Left cardiac atrium (tissue), 4 donors: ENCODE measurements at places on chromosomes 13 and 19. TPM values are rescaled to one million over a fixed set of nuclear protein-coding genes. Genes with fewer than 3 reads are reported as not detected.
A peak's percentile ranks its signal among the peaks of the same experiment; 100 is the strongest.

GRCh38 chr13:72852207-72852606 is 70.3 kb downstream of the PIBF1 start:
- DNase-seq, result no peak

DNA sequence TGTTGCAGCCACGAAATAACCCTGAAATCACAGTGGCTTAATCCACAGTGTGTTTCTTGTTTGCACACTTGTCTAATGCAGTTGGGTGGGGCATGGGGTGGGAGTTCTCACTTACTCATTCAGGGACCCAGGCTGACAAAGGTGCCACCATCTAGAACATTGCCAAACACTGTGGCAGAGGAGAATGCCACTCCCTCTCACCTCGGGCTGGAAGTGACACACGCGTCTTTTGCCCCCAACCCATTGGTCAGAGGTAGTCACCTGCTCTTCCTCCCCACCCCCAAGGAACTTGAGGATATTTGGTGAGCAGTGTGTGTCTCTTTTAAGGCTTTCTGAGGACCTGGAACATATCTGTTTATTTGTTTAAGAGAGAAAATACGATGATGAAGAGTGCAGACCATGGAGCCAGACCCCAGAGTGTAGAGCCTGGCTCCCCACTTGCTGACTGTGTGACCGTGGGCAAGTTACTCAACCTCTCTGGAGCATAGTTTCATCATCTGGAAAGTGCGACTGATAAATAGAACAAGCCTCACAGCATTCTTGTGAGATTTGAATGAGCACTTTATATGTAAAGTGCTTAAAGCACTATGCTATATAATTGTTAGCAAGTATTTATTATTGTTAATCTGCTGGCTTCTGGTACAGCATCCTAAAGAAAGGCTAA is 17.4 kb downstream of the GPR183 start:
- DNase-seq, result no peak

GRCh38 chr19:6767081-6767356 is 216 bp downstream of the SH2D3A start:
- no peak for DNase-seq

GRCh38 chr19:3250675-3251074 is 26.2 kb downstream of the CELF5 start:
- DNase-seq, result no peak

- no peak for DNase-seq
These were observed 28.3 kb downstream of the PEX11G start for GRCh38 chr19:7460562-7460966.

CCL25 gene
- not detected for total RNA-seq

GRCh38 chr13:99796175-99796819 is 175.3 kb downstream of the ZIC5 start:
- no peak for DNase-seq

DNA sequence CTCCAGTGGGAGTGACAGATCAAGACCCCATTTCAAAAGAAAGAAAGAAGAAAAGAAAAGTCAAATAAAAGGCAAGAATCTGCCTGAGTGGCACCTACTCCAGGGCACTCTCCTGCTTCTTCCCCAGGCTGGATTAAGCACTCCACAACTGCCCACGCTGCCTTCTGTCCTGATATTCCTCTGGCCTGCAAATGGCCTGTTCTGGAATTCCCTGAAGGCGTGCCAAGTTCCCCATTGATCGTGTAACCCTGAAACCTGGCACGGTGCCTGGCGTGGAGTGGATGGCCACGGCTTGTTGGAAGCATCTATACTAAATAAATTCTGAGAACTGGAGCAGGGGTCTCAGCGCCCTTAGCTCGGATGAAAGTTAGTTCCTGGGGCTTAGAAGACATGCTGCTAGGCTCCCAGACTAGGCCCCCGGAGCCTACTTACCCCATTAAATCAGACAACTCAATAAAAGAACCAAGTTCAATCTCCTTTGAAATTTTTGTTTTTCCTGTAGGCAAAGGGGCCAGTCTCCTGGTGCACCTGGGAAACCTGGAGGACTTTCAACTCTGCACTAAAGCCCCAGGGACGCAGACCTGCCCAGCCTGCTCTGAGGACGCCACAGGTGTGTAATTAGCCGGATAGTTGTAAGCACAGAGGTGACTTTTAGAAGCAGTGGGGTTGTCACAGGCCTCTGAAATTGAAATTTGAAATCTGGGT is 21.9 kb downstream of the ANKRD27 start:
- DNase-seq, result peak; percentile 89

- no peak for DNase-seq
These were observed 52.7 kb upstream of the ZDHHC20 start for GRCh38 chr13:21511849-21512248.

DNA sequence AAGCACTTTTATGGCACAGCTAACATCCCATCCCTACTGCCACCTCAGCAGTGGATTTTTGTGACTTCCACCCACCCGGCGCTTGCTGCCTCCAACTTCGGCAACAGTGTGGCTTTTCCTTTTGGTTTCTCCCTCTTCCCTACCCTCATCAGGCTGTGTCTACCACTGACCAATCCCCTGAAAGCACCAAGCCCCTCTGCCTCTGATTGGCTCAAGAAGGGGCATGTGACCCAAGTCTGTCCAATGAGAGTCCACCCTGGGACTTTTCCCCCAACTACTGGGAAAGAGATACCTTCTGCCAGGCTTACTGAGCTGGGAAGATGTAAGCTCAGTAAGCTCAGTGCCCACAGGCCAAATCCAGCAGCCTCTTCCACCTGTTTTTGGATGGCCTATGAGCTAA is 5.8 kb downstream of the SMIM7 start:
- no peak for DNase-seq

GRCh38 chr19:4401769-4402170 is 670 bp upstream of the CHAF1A start:
- no peak for DNase-seq

DNA sequence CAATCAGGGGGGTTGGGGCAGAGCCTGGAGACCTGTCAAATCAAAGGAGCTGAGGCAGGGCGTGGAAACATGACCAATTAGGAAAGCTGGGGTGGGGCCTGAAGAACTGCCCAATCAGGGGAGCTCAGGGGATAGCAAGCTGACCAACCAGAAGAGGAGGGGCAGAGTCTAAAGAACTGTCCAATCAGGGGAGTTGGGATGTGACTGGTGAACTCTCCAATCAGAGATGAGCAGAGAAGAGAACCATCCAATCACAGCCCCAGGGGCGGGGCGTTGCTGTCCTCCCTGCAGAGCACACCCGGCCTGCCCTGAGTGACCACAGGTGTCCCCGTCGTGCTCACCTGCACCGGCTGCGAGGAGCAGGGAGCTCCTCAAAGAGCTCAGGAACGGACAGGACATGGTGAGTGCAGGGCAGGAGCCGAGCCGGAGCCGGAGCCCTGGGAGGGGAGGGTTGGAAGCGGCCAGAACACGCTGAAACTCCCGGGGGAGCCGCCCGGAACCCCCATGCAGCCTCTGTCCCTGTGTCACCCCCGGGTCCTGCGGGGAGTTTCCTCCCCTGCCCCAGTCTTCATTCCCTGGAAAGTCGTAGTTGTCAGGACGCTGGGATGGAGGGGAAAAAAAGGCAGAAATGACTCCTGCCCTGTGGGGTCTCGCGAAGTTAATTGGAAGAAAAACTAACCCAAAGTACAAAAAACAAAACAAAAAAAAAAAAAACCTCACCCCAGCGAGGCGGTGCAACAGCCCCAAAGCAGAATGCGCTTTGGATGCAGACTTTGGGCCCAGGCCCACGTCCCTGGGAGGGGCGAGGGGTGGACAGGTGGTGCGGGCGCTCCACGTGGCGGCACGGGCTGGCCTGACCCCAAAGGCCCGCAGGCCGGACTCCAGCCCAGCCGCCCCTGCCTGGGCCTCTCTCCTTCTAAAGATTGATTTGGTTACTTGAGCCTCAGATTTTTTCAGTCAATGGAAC is at the start of gene ZNF556:
Gene ZNF556, plus strand, starts transcription at position 311 of the 967 bp plus-strand sequence. Its CDS starts 87 bp downstream, at position 398.
- DNase-seq, result no peak

MEF2B gene
- 0.21 TPM for total RNA-seq

MYO16 gene
- total RNA-seq, result 3.2 TPM

DNA sequence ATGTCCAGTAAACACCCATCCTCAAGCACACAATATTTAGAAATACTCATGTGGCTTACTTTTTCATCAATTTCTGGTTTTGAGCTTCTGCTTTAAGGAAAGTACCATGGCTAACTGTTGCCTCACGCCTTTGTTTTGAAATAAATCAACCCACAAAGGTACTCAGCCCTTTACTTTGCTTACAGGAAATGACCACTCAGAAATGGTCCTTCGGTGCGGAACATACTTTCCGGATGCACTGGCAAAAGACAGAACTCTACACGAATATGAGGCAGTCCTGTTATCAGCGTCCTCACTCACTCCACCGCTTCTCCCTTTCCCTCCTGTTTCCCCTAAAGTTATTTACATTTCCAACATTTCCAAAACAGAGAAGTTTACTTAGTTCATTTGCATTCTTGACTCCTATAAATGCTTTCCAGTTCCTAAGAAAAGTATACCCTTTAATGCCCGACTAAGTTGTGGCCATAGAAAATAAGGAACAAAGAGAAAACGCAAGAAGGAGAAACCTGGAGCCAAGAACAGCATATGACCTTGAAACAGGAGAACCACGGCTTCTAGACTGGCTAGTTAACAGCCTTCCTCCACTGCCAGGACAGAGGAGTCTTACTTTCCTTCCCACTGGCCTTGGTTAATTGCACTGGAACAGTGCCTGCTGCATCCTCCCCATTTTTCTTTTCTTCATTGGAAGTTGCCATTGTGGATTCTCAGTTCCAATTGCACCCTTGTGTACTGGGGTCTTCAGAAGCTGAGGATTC is 10.6 kb downstream of the FPR2 start:
- no peak for DNase-seq

DPF1 gene
- not detected for total RNA-seq

GRCh38 chr13:114122591-114123211 is 9.7 kb downstream of the RASA3 start:
- DNase-seq, result no peak
